ENCODE measurements at places on chromosomes 2 and 18.
A peak's percentile ranks its signal among the peaks of the same experiment; 100 is the strongest.

GRCh38 chr2:20172273-20173055 lies 52.5 kb downstream of the SDC1 start:
- DNase-seq, result peak; percentile 34

GRCh38 chr2:233470011-233470687 lies 96.4 kb downstream of the USP40 start:
- DNase-seq, result peak; percentile 41

- DNase-seq, result no peak
These were observed 591 bp upstream of the LDLRAD4 start for GRCh38 chr18:13217971-13218367.

GRCh38 chr18:26438980-26439379 lies 109.4 kb downstream of the KCTD1 start:
- no peak for DNase-seq

DNA sequence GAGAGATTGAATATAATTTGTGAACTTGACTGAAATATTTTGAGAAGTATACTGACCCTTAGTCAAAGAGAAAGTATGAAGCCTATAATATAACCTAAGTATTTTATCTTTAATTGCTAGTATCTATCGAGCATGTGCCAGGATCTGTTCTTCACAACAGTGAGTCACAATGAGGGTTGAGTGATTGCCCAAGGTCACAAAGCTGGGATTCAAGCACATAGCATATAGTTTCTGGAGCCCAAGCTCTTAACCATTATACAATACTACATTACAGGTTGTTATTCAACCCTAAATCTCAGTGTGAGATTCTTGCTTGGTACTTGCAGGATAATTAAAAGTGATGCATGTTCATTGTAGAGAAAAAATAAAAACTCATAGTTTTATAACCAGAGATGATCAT lies 97.2 kb downstream of the RAB3GAP1 start:
- DNase-seq, result no peak

GRCh38 chr2:53403792-53404413 lies 363.7 kb upstream of the CHAC2 start:
- DNase-seq, result no peak

DNA sequence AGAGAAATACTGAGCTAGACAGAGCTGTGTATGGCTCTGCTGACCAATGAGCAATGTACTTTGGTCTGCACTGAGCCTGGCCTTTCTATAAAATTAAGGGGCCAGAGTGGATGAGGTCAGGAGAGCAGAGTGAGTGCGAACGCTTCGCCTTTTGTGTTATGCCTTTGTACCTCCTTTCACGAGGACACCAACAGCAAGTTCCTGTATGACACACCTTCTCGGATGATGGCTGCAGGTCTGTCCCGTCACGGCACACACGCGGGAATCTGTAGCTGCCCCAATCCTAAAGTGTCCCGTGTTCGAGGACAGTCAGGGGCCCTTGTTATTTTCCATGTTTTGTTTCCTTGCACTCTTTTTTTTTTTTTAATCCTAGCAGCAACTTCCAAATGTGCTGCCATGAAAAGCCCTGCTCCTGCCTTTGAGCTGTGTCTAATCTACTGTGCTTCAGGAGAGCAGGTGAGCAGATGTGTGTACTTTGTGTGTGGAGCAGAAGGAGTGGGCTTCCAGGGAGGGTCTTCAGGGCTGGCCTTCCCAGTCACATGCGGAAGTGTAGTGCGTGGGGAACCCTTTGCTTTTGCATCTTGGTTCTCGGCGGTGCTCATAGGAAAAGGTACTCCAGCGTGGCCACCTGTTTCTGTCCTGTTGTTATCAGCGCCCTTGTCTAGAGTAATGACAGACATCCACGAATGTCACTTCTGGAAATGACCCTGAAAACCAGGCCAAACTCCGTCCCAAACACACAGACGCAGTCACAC lies 213.2 kb downstream of the NDUFA10 start:
- DNase-seq, result no peak

DNA sequence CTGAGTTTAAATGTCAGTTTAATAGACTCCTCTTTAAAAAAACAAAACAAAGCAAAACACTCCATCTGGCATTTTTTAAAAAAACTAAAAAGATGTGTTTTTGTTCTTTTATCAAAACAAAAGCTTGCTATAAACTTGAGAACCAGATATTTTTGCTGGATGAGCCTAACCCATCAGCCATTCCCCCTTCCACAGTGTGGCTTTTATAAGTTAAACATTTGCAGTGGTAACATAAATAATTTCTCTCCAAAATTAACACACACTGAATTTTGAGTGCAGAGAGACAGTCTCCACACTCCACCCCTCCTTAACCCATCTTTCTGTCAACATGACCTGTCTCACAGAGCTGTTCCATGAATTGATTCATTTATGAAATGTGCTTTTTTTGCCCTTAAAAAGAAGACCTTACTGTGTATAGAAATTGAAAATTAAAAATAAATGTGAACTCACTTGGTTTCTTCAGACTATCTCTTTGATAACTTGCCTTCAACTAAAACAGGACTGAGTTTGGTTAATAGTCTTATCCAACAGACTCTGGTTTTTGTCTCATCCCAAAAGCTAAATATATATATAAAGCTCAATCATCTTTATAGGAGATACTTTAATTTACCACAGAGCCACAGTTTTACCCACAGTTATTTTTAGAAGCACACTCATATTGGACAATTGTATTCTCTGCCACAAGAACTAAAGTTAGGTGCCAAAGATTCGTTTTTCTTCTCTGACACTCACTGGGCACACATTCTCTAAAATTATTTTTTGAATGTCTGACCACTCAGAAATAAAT lies 64.8 kb upstream of the STK39 start:
- DNase-seq, result no peak

- no peak for DNase-seq
These were observed 43.7 kb downstream of the MYO3B start for GRCh38 chr2:170221317-170222288.

DNA sequence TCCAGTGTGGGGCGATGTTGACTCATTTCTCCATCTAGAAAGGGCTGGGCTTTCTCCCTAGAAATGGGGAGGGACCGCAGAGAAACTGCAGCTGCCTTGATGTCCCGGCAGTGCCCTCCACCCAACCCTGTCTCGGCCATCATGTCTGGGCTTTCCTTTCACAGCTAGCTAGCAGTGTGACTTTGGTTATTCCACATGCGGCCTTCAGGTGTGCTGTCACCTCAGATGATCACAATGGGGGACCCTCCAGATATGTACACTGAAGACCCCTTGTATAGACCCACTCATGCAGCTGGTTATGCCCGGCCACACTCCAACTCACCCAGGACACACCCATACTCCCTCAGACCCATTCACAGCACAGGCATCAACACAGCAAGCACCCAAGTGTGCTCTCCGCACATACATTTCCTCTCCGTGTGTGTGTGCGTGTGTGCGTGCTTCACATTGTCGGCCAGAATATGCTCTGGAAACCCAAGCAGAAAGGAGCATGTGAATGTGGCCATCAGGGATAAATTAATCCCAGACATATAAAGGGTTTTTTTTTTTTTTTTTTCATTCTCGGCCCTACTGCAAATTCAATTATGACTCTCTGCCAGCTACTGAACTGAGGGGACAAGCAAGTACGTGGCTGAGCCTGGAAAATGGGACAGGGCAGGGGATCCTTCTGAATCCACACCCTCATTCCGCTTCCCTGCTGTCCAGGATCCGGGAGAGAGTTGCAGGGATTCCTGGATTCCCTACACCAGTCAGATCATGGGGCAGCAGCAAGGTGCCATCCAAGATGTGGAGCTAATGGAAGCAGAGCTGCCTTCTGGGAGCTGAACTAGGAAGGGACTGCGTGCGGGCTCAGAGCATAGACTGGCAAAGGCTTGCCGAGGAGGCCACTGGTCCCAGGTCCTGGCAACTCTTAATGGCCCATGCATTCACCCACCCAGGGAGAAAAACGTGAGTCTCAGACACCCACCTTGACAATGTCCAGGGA lies 240.2 kb downstream of the DYSF start:
- DNase-seq, result no peak

DNA sequence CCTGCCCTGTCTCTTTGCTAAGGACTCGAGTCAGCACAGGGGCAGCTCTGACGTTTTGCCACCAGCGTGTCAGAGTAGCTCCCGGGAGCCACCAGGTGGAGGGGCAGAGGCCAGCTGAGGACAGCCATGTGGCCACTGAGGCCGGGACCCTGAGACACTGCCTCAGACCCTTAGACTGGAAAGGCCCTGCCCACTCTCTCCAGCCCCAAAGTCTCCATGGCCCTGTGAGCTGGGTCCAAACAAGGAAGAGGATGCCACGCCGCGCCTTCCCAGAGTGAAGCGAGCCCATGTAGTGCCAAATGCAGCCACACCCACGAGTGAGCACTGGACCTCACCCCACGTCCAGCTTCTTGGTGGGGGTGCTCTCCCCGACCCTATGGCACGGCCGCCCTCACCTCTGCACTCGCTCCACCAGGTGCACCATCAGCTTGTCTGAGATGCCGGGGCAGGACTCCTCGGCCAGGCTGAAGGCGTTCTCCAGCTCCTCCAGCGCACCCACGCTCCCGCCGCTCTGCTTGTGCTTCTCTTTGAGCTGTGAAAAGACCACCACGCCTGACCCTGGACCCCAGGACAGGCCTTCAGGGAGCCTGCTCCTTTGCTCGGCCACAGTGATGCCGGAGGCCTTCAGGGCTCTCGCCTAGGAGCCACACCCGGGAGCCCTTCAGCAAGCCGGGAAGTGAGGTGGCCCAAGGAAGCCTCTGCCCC lies 12.2 kb downstream of the STK25 start:
- no peak for DNase-seq

- DNase-seq, result no peak
These were observed 643.3 kb downstream of the SOCS6 start for GRCh38 chr18:70931942-70932814.

GRCh38 chr2:8310557-8311455 lies 371.1 kb upstream of the ID2 start:
- DNase-seq, result peak; percentile 66

DNA sequence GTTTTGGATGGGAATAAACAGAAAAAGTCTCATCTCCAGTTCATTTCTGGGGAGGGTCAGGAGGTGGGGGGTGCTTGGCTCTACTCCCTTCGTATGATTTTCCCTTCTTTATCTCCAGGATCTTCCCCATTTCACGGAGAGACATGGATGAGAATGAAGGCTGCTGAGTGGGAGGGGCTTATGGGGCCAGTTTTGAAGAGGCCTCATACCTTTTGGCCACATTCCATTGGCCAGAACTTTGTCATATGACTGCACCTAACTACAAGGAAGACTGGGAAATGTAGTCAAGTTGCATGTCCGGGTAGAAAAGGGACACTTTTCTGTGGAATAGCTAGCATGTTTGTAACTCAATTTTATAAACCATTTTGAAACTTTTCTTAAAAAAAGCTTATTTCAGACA lies 117.6 kb downstream of the NEDD4L start:
- no peak for DNase-seq

GRCh38 chr2:159856760-159857159 lies 58.8 kb upstream of the CD302 start:
- no peak for DNase-seq

DNA sequence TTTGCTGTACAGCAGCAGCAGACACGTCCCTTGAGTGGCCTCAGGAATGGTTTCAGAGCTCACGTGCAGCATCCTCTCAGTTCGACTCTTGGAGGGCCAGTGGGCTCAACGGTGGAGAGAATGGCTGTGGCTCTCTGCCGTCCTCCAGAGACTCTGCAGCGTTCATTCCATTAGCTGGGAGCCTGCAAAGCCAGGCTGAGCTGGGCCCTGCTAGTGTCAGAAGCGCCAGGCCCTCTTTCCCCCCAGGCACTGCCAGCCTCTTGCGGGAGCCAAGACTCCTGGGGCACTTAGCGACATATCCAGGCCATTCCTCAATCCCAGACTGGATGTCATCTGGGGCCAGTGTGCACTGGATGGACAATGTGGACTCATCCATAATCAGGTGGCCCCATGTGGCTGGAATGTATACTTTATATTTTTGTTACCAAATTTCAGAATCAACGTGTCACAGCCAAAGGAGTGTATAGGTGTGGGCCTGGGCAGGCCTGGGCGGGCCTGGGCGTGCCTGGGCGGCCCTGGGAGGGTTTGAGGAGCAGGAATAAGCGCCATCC lies 125.1 kb upstream of the EPAS1 start:
- no peak for DNase-seq

DNA sequence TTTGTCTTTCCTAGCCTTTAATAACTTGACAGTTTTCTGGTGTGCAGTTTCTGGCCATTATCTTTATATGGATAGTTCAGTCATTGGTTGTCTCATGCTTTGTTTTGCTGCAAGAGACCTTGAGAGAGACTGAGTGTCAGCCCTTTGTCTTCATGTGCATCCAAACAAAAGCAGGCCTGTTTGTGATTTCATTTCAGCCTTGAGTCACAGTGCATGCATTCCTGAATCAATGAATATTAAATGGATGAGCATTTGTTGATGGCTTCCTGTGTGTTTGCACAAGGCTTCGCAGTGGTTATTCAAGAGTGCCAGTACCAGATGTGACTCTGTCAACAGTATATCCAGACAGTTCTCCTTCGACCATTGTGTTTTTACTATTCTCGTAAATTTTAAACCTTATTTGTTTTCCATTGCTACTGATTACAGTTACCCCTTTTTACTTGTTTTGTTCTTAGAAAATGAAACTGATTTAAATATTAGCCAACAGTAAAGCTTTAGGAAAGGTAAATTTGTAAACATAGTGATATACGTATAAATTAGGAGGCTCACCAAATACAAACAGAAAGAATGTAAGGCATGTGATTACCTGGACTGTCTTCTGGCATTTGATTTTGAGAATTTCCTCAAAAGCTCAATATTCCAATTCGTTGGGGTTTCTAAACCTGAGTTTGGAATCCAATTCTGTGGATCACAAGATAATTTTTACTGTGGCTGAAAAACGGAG lies 319.8 kb downstream of the CTNNA2 start:
- no peak for DNase-seq

DNA sequence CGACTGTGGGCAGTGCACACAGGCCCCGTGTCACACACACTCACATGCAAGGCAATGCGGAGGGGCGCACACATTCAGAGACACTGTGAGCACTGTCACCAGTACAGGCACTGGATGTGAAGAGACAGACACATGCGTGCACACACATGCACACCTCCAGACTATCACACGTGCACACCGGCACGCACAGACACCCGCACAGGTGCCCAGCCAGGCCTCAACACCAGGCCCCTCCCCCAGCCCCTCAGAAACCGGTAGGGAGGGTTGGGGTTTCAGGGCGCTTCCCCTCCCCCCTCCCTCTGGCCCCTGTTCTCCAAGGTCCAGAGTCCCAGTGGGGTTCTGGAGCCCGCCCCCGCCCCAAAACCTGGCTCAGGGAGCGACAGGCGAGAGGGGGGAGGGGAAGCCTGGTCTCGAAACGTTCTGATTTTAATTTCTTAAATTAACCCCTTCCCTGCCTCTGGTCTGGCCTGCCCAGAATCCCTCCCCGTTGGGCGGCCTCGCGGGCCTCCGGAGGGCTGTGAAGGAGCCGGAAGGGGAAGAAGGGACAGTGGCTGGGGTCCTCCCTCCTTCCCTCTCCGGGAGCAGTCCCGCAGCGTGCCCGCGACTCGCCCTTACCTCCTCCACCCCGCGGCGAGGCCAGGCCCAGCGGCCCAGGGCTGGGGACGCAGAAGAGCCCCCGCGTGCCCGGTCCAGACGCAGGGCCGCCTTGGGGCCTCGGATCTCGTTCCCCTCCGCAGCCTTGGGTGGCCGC lies 558 bp downstream of the FBXO41 start:
- DNase-seq, result peak; percentile 71

DNA sequence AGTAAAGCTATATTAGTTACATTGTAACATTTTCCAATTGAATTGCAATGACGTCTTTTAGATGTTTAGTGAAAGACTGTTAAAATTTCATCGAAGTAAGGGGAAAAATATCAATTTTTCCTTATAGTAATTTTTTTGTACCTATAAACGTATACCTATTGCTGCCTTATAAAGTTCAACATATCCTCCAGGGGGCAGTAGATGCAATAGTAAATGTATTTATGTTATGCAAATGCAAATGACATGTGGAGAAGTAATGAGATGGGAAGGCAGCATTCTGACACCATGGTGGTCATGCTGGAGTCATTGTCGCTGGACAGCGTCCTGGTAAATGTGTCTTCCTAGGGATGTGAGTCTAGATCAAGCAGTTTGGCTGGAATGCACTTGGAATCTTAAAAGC lies 38.7 kb downstream of the MSTN start:
- no peak for DNase-seq

Data from activated CD8-positive, alpha-beta memory T cell treated with anti-CD3 and anti-CD28 coated beads, Interleukin-2, amount 50 U/mL, for 48 hours (primary cell).